ENCODE measurements at places on chromosomes 2 and 18. TPM values are rescaled to one million over a fixed set of nuclear protein-coding genes. Genes with fewer than 3 reads are reported as not detected.

- DNase-seq = no peak
- H3K4me3 ChIP-seq = no peak overlapping the region
- H3K36me3 ChIP-seq = no peaks in the 10 kb centered on the region
- H3K27ac ChIP-seq = no peak overlapping the region
- H3K4me1 ChIP-seq = peaks cover 16% of the 10 kb centered on the region
These were observed 2.5 kb downstream of the PDK1 start for GRCh38 chr2:172558372-172558771.

DNA sequence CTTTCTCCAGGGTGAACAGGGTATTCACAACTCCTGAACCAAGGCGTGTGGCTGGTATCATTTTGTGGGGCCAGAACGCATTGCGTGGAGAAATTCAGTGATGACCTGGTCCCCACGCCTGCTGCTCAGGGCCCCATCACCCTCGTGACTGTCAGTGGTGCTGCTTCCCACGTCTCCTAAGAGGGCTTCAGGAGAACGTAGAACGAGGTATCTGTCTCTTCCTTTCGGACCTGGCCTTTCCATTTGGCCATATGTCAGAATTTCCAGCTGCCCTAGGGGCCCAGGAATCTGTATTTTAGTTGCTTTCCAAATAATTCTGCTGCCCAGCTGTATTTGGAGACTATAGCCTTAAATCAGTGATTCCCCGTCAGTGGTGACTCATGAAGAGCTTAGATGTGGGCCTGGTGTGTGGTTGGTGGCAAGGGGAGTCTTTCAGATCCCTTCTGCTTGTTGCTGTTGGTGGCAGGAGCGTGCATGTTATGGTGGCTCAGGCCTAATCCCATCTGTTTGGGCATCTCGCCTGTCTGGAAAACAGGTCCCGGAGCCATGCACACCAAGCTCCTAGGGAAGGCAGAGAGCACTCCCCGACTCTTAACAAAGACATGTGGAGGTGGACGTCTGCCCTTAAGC, 56.4 kb downstream of the NPAS2 start:
- peaks cover 48% of the 10 kb centered on the region for H3K4me1 ChIP-seq
- DNase-seq = no peak
- peak overlapping the region; percentile 70 for H3K27ac ChIP-seq
- no peak overlapping the region for H3K4me3 ChIP-seq

- peaks cover 17% of the 10 kb centered on the region for H3K4me1 ChIP-seq
- no peaks in the 10 kb centered on the region for H3K27me3 ChIP-seq
- no peak overlapping the region for H3K4me3 ChIP-seq
- DNase-seq = no peak
These were observed 100.8 kb downstream of the EPC2 start for GRCh38 chr2:148745151-148745851.

GRCh38 chr2:14231391-14231898, 401.1 kb upstream of the LRATD1 start:
- H3K27me3 ChIP-seq = no peaks in the 10 kb centered on the region
- H3K36me3 ChIP-seq = no peaks in the 10 kb centered on the region
- H3K4me3 ChIP-seq = no peak overlapping the region
- no peak for DNase-seq

DNA sequence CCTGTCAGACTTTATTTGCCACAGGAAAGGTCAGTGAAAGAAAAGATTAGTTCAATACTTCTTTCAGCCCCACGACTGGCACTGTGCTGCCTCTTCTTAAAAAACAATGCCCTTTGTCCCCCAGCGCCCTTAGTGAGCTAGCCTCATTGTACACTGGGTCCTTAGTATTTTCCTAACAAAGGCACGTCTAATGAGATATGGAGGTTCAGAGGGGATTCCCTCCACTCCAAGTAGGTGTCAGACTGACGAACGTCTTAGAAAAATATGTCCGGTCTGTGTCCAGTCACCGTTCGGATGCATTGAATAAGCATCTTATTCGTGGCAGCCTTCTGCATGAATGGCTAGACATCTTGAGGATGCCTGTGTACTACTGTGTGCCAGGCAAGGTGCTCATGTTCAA, 1.1 kb downstream of the FECH start:
- no peak for DNase-seq
- H3K4me1 ChIP-seq = peaks cover 14% of the 10 kb centered on the region
- no peak overlapping the region for H3K4me3 ChIP-seq
- no peak overlapping the region for H3K27ac ChIP-seq
- H3K36me3 ChIP-seq = no peaks in the 10 kb centered on the region

GRCh38 chr18:36130039-36130831, 536 bp downstream of the ELP2 start:
- no peaks in the 10 kb centered on the region for H3K36me3 ChIP-seq
- no peak for DNase-seq
- peak overlapping the region; percentile 63 for H3K4me3 ChIP-seq
- no peaks in the 10 kb centered on the region for H3K27me3 ChIP-seq
- peak overlapping the region; percentile 98 for H3K27ac ChIP-seq

- H3K4me1 ChIP-seq = no peaks in the 10 kb centered on the region
- H3K27ac ChIP-seq = no peak overlapping the region
- no peaks in the 10 kb centered on the region for H3K36me3 ChIP-seq
- H3K4me3 ChIP-seq = no peak overlapping the region
These were observed 45.3 kb upstream of the TANC1 start for GRCh38 chr2:158923180-158923594.

DNA sequence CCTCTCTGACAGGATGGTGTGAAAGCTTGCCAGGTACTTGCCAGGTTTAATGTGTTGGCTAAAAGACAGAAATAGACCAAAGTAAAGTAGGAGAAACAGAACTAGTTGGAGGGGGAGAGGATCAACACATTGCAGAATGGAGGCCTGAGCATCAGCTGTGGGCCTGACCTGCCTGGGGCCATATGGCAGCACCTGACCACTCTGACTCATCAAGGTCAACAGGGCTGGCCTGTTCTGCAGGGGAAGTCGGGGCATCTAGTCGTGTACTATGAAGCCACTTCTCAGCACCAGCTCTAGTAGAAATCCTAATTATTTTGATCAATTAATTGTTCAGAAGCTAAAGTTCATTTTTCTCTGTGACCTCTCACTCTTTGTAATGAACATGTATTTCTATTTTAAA, 35.8 kb upstream of the NOSTRIN start:
- H3K4me3 ChIP-seq = no peak overlapping the region
- no peak overlapping the region for H3K27ac ChIP-seq
- no peaks in the 10 kb centered on the region for H3K36me3 ChIP-seq
- peaks cover 8% of the 10 kb centered on the region for H3K4me1 ChIP-seq

DNA sequence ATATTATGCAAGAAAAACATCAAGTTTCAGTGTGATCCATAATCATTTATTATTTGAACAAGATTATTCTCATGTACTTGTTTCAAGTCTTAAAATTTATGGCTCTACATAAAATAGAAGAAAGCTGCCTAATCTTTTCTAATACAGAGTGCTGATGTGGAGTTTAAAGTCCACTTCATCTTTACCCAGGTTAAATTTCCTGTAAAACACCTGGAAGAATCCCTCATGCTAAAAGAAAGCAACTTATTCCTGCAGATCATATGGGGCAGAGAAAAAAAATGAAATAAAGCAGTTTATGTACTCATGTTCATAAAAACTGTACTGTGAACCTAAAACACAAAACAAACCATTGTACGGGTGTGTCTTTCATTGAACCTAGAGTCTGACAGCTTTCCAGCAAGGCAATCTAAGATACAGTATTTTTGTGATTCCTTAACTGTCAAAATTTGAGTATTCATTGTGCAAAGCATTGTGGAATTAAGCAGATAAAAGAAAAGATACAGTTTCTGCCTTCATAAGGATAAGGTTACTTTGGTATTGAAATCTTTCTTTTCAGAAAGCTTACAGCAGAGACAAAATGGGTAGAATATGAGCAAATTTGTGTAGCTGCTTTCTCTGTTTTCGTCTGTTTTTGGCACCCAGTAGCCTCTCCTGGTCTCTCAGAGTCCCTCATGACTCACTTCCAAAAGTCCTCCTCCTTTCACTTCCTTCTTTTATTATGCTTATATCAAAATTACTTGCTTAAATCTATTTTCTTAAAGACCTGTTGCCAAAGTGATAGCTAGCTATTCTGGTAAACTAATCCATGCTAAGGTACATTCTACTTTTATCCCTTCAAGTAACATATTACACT, 26.9 kb upstream of the GLS start:
- no peak overlapping the region for H3K27ac ChIP-seq
- H3K27me3 ChIP-seq = no peaks in the 10 kb centered on the region
- H3K4me1 ChIP-seq = no peaks in the 10 kb centered on the region
- DNase-seq = no peak

DNA sequence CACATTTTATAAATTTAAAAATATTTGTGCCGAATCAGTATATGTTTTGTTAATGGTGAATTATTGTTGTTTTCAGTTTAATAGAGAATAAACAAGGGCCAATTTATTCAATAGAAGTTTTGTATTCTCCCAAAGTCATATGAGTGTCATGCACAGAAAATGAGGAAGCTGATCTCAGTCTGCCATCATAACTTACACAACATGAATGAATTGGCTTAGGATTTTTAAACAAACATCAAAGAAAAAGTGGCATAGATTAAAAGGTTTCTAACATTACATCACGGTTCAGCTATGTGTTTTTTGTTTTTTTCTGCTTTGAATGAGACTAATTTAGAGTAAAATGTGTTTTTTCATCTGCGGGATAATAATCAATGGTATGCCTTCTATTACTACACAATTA, 123.4 kb upstream of the CTNNA2 start:
- DNase-seq = no peak
- H3K4me1 ChIP-seq = no peaks in the 10 kb centered on the region
- H3K36me3 ChIP-seq = no peaks in the 10 kb centered on the region
- no peaks in the 10 kb centered on the region for H3K27me3 ChIP-seq
- no peak overlapping the region for H3K4me3 ChIP-seq
- no peak overlapping the region for H3K27ac ChIP-seq

DNA sequence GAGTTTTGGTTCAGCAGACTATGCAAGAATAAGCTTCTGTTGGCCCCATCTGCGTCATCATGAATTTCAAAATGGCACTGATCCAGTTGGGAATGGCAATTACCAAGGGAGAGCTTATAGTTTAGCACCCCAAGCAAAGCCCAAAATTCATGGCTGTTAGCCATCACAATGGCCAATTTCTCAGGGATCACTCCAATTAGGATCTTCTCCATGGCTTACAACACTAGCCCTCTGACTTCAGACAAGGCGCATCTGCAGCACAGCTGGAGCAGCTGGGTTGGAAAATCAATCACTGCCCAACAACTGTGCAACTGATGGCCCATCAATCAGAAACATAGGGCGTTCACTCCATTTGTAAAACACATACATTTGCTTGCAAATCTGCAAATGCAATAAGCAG, 273.6 kb downstream of the SRBD1 start:
- no peak overlapping the region for H3K4me3 ChIP-seq
- no peaks in the 10 kb centered on the region for H3K36me3 ChIP-seq
- no peak for DNase-seq
- H3K27ac ChIP-seq = no peak overlapping the region
- H3K27me3 ChIP-seq = no peaks in the 10 kb centered on the region
- peaks cover 6% of the 10 kb centered on the region for H3K4me1 ChIP-seq

DNA sequence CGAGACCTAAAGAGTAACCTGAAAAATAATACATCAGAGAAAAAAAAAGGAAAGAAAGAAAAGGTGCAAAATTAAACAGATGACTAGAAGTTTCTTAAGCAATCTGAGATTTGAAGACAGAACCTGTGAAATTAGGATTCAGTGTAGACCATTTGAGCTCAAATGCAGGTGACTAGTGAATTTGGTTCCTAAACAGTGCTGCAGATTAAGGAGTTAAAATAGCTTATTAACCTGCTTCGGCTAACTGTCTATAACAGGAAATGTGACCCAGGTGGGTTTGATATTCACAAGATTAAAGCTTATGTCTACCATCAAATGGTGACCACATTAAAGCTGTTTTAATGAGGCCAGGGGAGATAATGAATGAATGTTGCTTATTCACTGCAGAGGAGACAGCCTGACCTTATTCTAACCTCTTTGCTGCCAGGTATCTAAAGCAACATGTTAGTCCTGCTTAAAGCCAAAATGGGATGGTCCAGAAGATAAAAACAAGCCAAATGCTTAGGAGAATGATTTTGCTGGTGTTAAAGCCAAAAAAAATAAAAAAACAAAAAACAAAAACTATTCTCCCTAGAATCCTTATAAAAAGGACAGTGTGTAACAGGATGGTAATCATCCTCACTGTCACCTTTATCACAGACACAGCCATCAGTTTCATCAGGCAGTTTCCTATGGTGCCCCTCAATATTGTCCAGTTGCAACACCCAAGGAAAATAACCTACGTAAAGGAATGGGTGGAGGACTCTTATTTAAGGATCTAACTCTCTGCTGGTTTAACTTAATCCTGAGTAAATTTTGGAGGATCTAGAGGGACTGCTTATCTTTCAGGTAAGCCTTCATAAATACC, 769.0 kb upstream of the ZEB2 start:
- no peaks in the 10 kb centered on the region for H3K4me1 ChIP-seq
- DNase-seq = no peak
- no peaks in the 10 kb centered on the region for H3K27me3 ChIP-seq
- no peak overlapping the region for H3K27ac ChIP-seq
- H3K36me3 ChIP-seq = no peaks in the 10 kb centered on the region

DNA sequence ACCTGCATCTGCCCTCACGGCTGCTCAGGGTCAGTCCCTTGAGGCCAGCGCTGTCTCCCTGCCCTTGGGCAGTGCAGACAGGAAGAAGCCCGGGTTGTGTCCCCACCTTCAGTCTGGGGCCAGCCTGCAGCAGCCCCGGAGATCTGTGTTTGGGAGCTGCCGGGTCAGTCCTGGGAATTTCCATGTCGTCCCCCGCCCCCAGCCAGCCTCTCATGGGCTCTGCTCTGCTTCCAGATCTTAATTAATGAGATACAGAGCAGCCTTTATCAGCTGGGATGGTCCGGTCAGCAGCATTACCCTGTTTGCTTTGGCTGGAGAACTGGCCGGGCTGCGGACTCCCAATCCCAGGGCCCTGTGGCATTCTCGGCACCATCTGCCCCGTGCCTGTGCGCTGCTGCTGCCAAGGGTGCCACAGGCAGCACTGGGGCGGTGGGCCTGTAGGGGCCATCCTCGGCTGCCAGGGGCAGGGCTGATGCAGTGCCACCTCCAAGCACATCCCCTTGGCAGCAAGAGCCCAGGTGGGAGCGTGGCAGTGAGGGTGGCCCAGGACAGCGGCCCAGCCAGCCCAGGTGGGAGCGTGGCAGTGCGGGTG, 2.4 kb downstream of the BOK start:
- no peak overlapping the region for H3K27ac ChIP-seq
- H3K36me3 ChIP-seq = no peaks in the 10 kb centered on the region
- no peaks in the 10 kb centered on the region for H3K27me3 ChIP-seq
- peaks cover 32% of the 10 kb centered on the region for H3K4me1 ChIP-seq
- DNase-seq = peak; percentile 51

DNA sequence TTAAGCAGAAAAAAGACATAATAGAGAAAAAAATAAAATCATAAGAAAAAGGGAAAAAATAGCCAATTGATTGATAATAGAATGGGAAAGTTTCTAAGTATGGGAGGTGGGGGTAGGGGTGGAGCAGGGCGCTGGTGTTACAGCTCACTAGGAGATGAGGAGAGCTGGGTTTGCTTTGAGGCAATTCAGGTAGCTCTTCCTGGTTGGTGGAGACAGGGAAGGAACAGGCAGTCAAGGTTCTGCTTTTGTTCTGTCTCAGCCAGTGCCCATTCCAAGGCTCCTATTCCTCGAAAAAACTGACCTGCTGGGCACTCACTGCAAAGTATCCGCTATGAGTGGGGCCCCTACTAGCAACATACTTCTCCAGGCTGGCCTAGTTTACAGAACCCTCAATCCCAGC, 1.7 kb upstream of the CNNM4 start:
- no peaks in the 10 kb centered on the region for H3K36me3 ChIP-seq
- DNase-seq = no peak
- H3K27ac ChIP-seq = no peak overlapping the region
- H3K27me3 ChIP-seq = no peaks in the 10 kb centered on the region
- H3K4me1 ChIP-seq = peaks cover 37% of the 10 kb centered on the region

Gene ATP6V1B1
- total RNA-seq = 9.9 TPM

Gene LYG2
- not detected for total RNA-seq

Gene AQP12B
- 392 TPM for total RNA-seq

Gene C2orf78
- not detected for total RNA-seq
